ENCODE measurements at places on chromosomes 1 and 21.

DNA sequence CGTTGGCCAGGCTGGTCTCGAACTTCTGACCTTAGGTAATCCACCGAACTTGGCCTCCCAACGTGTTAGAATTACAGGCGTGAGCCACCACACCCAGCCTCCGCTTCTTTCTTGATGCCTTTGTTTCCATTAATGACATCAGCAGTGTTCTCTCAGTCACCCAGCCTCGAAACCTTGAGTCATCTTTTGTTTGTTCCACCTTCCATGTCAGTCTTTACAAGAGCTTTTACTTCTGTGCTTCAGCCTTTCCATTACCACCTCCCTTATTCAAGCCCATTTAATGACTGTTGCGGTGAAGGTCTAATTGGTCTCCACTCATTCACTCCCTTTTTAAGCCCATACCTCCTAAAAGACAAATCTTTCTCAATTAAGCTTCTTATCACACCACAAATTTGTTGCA, 146.6 kb upstream of the ADGRL2 start:
- no peak for DNase-seq

DNA sequence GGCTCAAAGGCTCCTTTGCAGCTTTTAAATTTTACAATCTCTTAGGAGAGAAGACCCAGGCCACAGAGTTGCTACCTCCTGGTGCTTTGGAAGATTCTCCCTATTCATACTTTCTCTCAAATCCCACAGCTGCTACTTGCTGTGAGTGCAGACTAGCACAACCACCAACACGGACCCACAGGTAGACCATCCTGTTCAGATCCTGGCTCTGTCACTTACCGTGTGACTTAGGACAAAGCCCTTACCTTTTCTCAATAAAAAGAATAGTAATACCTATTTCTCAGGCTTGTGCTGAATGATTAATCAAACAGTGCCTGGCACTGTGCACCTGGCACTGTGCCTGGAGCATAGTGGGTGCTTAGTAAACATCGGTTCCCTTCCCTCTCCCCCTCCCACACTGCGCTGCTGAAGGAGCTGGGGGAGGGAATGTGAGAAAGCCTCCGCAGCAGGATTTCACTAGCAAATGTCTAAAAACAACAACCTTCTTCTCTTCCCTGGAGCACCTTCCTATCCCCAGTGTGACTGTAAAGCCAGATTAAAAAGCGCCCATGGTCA, 81.7 kb downstream of the PGM1 start:
- no peak for DNase-seq

DNA sequence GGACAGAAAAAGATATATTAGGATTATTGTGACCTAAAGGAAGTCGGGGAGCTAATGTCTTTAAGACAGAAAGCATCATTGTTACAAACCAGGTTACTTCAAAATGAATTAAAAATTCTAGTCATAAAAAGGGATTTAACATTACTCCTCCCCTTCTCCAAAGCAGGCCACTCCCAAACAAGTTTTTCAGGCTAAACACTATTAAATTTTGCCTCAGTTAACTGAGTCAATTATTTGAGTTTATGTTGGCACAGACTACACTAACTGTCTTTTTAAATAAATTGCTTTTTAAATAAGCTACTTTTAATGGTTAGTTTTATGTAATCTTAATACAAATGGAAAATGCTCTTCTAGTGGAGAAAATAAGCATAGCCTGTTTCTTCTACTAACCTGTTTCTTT, 395.0 kb upstream of the DUSP10 start:
- no peak for DNase-seq

DNA sequence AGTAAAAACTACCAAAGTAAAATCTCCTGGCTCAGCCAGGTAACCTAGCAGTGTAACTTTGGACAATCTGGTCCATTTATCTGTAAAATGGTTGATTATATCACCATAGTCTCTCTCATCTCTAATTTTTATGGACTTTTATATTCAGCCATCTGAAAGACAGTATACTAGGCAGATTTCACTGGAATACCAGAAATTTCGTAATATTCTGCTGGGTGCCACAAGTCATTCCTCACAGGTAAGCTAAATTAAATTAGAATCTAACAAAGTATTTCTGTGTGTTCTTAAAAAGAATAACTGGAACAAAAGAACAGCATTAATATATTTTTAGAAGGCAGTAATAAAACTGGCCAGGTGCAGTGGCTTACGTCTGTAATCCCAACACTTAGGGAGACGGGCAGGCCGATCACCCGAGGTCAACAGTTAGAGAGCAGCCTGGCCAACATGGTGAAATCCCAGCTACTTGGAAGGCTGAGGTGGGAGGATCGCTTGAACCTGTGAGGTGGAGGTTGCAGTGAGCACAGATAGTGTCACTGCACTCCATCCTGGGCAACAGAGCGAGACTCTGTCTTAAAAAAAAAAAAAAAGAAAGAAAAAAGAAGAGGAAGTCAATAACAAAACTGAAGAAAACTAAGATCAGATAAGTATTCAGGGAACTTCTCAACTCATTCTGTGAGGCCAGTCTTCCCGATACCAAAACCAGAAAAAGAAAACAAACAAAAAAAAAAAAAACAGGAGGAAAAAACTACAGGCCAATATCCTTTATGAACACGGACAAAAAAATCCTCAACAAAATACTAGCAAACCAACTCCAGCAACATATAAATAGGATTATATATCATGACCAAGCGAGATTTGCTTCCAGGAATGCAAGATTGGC, 35.9 kb downstream of the PIK3R3 start:
- no peak for DNase-seq

GRCh38 chr1:206890125-206891060, 6.8 kb upstream of the IL24 start:
- no peak for DNase-seq

DNA sequence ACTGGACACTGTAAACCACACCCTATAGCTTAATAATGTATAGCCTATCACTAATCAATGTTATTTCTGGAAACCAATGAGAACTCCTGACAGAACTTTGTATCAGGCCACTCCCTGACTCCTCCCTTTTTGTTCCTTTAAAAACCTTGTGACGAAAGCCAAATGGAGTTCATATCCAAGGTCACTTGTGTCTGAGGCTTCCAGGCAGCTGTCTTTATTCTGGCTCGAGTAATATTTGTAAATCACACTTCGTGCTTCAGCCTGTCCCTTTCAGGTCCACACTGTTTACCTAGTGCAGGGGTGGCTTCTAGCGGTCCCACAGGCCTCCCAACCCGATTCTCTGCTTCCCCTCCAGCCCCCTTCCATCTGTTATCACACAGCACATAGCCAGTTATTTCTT, 16.2 kb upstream of the CAPN9 start:
- no peak for DNase-seq

DNA sequence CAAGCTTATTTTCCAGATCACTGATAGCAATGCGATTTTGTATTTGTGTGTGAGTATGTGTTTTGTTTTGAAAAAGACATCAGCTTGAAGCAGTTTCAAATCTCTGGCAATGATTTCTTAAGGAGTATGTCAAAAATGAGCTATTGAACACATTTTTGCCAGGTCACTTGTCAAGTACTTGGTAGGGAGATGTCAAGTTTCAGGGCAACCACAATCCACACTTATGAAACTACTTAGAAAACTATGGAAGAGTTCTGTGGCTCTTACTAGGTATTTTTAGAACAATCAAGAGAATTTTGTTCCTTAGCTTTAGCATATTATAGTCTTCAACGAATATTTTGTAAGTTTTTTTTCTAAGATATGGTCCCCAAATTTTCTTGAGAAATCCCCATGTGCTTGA, 318.8 kb upstream of the ZRANB2 start:
- DNase-seq, result no peak

GRCh38 chr1:8217011-8217711, 100.8 kb upstream of the SLC45A1 start:
- no peak for DNase-seq

GRCh38 chr1:58874342-58874741, 90.5 kb upstream of the JUN start:
- DNase-seq, result no peak

DNA sequence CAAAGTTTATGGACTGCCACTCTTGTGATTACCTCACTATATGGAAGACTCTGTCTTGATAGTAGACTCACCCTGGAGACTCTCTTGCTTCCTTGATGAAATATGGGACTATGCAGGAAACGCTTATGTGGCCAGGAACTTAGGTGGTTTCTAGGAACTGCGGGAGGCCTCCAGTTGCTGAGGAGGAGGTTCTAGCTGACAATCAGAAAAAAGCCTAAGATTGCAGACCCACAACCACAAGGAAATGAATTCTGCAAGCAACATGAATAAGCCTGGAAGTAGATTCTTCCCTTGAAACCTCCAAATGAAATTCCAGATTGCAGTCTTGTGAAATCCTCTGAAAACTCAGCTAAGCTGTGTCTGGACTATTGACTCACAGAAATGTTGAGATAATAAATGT, 88.9 kb upstream of the COL11A1 start:
- DNase-seq, result no peak

GRCh38 chr1:64834734-64835133, 89.9 kb downstream of the RAVER2 start:
- no peak for DNase-seq

GRCh38 chr1:227378181-227378580, 59.9 kb upstream of the CDC42BPA start:
- DNase-seq, result no peak

DNA sequence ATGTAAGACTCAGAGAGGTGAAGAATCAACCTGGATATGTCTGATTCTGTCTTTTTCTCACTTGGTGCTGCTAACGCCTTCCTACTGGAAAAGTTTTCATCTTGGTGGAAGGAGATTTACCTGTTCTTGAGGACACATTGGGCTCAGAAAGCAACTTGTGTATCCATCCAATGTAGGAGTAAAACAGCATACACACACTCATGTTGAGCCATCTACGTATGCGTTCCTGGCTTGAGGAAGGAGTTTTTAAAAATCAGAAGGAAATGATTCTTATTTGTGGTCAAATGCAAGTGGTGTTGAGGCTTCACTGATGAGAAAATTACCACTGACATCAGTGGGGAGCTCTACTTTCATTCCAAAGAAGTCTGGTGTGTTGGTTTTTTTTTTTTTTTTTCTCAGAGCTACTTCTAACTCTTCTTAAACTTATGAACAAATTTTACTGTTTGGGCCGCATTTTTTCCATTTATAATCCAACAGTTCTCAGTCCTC, 25.6 kb downstream of the XCL2 start:
- no peak for DNase-seq

DNA sequence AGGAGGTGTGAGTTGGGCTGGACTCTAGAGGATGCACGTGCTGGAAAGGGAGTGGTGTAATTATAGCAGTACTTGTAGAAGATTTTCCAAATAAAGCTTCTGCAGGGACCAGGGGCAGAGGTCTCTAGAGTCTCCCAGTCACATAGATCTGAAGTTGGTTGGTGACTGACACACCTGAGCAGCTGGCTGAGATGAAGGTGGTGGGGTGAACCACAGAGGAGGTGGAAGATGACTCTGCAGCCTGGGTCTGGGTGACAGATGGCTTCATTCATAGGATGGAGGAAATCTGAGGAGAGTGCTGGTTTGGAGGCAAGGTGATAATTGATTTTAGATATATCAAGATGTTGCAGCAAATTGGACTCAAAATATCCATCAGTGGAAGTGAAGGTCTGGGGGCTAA, 178.9 kb upstream of the IVNS1ABP start:
- DNase-seq, result no peak

DNA sequence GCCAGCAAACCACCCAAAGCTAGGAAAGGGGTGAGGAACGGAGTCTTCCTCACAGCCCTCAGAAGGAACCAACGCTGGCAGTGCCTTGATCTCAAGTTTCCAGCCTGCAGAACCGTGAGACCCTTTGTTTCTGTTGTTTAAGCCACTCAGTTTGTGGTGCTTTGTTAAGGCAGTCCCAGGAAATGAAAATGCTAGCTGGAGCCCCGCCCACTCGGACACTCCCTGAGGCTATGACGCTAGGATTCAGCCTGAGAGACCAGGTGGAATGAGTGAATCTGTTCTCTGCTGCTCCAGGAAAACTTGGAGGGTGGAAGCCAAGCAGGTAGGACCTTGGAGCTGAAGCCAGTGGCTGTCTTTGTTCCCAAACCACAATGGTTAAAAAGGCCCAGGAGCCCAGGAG, 196.5 kb upstream of the POU3F1 start:
- DNase-seq, result no peak

- DNase-seq, result no peak
Measured at GRCh38 chr1:51293898-51294515, 36.4 kb downstream of the TTC39A start.
